ENCODE measurements at places on chromosomes 6 and 20.

DNA sequence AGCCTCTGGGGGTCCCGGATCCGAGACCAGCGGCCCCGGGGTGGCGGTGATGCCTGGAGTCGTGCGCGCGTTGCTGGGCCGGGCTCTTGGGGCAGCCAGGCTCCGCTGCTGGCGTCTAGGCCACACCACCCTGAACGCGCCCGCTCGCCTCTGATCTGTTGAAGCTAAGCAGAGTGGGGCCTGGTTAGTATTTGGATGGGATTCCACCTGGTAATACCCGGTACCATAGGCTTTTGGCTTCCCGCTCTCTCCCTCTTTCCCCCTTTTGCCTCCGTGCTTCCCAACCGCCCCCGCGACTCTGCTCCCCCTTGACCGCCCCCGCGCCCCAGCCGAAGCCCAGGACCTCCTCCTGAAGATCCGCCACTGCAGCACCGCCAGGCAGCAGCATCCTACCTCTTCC lies 1383.5 kb upstream of the DEFB115 start:
- DNase-seq: peak; percentile 41

- DNase-seq: no peak
Observed at GRCh38 chr6:18347021-18347577, 40.1 kb upstream of the RNF144B start.

DNA sequence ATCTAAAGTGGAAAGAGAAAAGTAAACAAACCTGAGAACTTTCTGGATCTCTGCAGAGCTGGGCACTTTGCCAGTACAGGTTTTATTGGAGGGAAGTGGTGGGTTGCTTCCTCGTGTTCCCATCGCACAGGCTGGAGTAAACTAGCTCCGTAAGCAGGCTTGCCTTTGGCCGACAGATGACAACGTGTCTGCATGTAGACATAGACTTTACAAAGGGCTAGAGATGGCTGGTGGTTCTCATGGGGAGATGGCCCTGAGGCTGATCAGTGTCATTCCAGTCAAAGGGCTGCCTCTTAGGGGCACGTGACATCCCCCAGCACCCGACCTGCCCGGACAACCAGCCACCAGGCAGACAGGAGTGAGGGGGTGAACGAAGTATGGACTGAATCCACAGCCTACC lies 98.8 kb downstream of the YTHDF1 start:
- peak; percentile 16 for DNase-seq

- DNase-seq: no peak
Observed at GRCh38 chr6:27129095-27129815, 118.2 kb upstream of the PRSS16 start.

- DNase-seq: no peak
Observed at GRCh38 chr20:53691060-53691810, 97.6 kb upstream of the ZNF217 start.

- DNase-seq: no peak
Observed at GRCh38 chr20:40687384-40688128, 1.5 kb downstream of the MAFB start.

GRCh38 chr6:15773806-15774410 lies 111.1 kb upstream of the DTNBP1 start:
- no peak for DNase-seq

DNA sequence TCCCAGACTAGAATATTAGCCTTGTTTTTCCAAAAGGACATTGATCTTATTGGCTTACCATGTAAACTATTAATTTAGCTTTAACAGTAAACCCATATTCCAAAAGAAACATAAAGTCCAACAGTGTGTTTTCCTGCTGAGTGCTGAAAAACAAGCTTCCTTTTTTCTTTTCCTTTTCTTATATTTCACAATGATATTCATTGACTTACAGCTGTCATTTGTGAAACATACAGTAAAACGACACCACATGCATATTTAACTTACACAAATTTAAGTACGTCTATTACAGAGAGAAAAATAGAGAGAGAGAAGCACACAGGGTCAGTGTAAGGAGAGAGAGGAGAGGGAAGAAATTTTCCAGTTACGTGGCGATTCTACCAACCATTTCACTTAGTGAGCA lies 543.9 kb upstream of the JARID2 start:
- no peak for DNase-seq

DNA sequence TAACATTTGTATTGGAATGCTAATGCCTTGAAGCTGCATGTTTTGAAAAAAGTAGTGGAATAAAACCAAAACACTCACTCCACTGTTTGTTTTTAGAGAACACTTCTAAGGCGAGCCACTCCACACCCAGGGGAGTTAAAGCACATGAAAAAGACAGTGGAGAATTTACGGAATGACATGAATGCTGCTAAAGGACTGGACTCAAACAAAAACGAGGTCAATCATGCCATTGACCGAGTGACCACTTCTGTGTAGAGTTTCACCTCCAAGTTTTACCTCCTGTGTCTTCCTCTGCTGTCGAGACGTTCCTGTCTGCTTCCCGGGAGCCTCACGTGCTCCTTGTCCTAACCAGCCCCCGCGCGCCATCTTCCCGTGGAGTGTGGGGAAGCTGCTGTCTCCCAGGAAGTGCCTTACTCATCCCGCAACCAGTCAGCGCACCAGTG lies 127.8 kb downstream of the LRRC1 start:
- DNase-seq: no peak

GRCh38 chr6:124164343-124164742 lies 360.7 kb downstream of the NKAIN2 start:
- no peak for DNase-seq

DNA sequence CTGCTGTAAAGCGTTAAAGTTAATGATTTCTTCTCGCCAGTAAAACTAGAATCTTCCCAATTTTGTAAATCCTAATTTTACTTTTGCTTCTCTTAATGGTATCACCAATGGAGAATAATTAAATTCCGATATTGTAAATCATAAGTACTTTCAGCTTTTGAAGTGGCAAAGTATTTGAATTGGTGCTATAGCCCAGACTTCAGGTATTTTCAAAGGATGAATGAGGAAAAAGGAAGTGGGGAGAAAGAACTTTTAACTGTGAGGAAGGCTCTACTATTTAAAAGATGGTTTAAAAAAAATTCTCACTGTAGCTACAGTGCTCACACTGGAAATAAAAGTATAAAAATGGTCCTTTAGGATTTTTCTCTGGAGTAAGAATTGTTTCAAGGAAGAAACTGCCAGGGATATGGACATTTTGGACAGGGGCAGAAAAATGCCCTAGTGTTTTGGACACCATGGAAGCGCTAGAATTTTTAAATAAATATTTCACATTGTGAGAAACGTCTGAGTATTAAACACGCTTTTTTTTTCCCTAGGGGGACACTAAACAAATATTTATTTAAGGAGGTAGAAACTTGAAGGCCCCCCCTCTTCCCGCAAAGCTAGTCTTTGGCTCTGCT lies 1.3 kb upstream of the TAB2 start:
- DNase-seq: no peak

- no peak for DNase-seq
Observed at GRCh38 chr20:32193996-32194395, 13.5 kb downstream of the PLAGL2 start.

- DNase-seq: no peak
Observed at GRCh38 chr20:50496773-50497385, 13.3 kb upstream of the PTPN1 start.

- no peak for DNase-seq
Observed at GRCh38 chr6:89830170-89830809, 610 bp downstream of the CASP8AP2 start.

DNA sequence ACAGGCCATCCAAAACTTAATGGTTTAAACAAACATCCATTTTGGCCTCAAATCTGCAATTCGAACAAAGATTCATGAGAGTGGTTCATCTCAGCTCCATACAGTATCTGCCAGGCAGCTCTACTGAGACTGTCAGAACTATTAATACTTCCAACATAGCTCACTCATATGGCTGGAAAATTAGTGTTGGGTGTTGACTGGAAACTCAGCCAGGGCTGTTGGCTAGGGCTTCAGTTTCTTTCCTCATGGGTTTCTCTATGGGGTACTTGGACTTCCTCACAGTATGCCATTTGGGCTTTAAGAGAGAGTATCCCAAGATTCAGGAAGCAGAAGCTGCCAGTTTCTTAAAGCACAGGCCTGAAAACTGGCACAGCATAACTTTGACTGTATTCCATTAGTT lies 240.3 kb downstream of the TPBG start:
- DNase-seq: no peak

- no peak for DNase-seq
Observed at GRCh38 chr6:136611746-136612145, 61.5 kb upstream of the MAP7 start.

- no peak for DNase-seq
Observed at GRCh38 chr6:67748521-67748920, 886.6 kb upstream of the ADGRB3 start.

- DNase-seq: no peak
Observed at GRCh38 chr6:111874025-111874415, 768 bp upstream of the FYN start.

DNA sequence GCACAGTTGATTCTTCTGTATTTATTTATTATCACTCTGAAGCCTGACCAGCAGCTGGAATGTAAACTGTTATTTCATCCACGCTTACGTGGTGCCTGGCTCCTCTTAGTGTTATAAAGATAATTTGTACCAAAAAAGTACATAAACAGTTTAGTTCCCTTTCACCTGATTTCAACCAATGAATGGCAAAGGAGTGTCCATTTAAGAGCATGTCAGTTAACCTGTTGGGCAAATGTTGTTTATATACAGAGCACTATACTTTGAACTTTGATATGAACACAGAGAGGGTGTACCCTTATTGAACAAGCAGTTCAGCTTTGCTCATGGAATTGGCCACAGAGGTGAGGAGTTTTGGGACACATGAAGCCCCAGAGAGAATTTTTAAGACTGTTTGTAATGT lies 7.2 kb upstream of the CTCFL start:
- no peak for DNase-seq

DNA sequence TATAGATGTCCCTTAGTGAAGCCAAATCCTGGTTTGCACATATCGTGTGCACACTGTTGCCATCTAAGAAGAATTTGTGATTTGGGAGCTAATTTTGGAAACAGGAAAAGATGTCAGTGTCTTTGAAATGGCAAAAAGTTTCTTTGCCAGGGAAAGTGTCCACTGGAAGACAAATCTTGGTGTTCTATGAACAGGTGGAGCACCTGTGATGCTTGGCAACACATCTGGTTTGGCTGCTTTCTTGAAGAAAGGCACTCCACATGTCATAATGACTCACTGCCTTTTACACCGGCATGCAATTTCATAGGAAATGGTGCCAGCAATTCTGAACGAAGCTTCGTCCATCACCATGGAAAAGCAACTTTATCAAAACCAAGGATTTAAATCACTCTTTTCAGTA lies 1040.0 kb upstream of the MAP3K7 start:
- DNase-seq: peak; percentile 20

DNA sequence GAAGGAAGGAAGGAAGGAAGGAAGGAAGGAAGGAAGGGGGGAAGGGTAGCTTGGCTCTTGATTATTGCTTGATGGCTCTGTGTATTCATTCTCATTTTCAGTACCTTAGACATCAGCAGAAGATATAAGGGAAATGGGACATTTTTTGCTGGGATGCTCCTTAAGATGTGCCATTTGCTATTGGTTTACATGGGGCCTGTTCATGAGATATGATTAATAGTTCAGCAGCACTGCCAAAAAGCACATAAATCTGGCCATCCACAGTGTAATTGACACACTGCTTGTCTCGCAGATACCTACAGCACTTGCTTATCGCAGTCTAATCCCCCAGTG lies 137.5 kb upstream of the JARID2 start:
- no peak for DNase-seq

GRCh38 chr6:18792866-18793265 lies 405.7 kb downstream of the RNF144B start:
- peak; percentile 53 for DNase-seq

DNA sequence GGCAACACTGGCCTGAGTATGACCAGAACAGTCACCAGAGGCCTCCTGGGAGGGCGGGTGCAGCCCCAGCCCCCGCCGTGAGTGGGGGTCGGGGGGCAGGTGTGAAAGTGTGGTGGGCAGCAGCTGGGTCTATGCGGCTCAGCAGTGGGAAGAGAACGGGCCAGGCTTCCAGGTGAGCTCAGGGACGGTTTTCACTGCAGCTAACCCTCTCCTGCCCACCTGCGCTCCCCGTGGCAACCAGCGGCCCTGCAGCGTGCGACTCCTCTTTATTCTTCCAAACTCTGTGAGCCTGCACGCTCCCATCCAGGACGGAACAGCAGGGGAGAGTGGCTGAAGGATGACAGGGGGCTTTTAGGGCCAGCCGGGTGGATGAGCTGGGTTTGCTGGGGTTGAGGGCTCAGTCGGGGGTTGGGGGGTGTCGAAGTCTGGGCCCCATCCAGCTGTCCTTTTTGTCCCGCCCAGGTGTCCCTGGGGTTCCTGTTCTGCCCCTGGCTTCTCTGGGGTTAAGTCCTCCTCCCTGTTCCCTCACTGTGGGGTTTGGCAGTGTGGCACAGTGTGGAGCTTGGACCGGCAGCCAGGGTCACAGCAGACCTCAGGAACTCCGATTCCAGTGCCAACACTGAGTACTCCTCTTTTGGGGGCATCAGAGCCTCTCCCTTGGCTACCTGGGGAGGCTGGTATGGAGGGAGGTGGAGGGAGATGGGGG lies 859 bp upstream of the BIRC7 start:
- DNase-seq: no peak

GRCh38 chr6:104130343-104130742 lies 729.4 kb downstream of the HACE1 start:
- no peak for DNase-seq

DNA sequence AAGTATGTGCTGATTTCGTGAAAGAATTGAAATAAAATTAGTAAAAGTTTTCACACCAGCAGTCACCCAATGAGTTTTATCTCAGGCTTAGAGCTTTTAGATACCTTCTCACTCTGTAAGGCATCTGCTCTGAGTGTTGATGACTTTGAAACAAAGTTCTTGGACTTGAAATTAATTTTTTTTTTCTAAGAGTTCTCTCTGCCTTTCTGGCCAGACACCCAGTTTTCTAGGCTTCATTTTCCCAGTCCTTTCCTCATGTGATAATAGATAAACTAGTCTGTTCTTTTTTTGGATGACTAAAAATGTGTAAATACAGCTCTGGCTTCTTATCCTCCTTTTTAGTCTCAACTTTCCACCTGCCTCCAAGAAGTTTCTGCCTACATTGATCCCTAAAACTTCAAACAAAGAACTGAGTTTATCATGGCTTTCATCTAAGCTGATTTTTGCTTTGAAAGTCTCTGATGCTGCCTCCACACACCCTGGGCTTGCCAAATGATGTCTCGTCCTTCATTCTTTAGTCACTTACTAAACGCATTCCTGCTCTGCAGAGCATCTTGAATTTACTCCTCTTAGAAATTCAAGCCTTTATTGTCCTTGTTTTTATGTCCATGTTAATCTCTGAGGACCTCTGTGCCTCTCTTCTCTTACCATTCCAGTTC lies 32.7 kb downstream of the SLX4IP start:
- no peak for DNase-seq

DNA sequence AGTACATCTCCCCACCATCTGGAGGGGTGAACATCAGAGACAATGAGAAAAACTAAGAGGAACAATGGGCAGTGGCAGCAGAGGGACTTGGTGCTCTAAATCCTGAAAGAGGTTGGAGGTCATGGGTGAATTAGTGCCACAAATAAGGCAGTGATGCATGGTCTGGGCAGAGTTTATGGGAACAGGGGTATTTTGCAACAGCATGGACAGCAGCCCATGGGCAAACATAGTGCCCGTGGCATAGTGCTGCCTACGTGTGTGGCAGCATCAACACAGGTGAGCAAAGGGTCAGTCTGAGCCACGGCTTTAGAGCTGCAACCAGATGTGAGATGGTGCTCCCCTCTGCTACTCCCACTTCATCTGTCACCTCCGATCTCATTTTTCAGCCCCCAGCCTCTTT lies 459.1 kb upstream of the CITED2 start:
- no peak for DNase-seq
